ENCODE measurements at places on chromosomes 5 and 9.

GRCh38 chr5:5658226-5658625 lies 235.7 kb downstream of the ICE1 start:
- DNase-seq: no peak

GRCh38 chr5:144429405-144429804 lies 258.7 kb downstream of the KCTD16 start:
- DNase-seq: no peak

DNA sequence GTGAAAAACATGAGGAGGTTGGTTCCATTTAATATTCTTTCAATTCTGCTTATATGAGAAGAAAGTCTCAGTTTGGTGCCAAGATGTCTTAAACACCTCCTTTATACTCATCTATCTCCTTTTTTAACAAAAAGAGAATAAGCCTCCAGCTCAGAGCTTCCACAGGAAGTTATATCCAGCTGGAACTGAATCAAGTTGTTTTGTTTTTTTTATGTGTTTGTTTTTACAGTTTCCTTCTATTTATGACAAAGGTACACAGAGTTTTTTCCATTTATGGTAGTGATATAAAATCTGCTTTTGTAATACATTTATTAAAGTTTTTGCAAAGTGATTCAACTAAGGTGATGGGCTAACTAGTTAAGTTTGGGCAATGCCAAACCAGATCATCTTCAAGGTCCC lies 10.4 kb downstream of the SPARC start:
- no peak for DNase-seq

- DNase-seq: no peak
These were observed 46.6 kb downstream of the COL15A1 start for GRCh38 chr9:98990181-98990870.

DNA sequence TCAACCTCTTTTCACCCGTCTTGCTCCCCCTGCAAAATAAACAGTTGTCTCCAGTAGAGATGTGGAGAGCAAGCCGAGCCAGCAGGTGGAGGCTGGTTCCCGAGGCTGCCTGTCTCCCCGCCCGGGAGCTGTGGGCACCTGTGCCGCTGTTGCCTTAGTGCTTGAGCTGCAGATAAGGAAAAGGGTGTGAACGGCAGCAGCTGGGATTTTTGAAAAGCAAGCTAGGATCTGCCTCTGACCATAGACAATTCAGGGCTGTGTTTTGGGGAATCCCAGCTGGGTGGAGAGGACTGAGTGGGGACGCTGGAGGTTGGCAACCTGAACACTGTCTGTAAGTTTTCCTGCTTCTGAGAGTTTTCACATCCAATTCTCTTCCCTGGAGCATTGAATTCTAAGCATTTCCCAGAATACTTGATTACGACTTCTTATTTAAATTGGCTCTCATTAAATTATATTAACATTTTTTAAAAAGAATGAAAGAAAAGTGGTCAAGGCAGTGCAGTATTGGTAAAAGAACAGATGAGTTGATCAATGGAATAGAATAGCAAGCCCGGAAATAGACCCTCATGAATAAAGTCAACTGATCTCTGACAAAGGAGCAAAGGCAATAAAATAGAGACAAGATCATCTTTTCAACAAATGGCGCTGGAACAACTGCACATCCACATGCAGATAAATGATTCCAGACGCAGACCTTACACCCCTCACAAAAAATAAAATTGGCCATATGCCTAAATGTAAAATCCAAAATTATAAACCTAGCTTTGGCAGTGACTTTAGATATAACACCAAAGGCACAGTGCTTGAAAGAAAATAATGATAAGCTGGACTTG lies 9.7 kb downstream of the WNK2 start:
- DNase-seq: no peak

DNA sequence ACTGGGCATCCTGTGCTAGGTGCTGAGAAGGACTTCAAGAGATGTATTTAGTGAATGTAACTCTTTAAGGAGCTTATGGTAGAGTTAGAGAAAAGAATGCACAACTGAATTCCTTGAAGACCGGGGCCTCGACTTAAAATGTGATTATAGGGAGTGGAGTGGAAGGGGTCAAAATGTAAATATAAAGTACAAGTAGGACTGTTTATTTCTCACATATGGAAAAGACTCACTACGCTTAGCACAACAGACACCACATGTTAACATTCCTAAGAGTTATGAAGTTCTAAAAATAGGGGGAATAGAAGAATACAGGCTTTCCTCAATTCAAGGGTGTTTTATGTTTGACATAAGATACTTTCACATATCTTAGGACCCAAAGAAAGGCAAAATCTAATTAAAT lies 117.8 kb upstream of the OSMR start:
- no peak for DNase-seq

- DNase-seq: no peak
These were observed 3.7 kb upstream of the GPX3 start for GRCh38 chr5:151016700-151017099.

- DNase-seq: no peak
These were observed 68.5 kb downstream of the MRPL36 start for GRCh38 chr5:1731091-1731639.

- DNase-seq: no peak
These were observed 121.5 kb downstream of the JMY start for GRCh38 chr5:79357398-79357797.

DNA sequence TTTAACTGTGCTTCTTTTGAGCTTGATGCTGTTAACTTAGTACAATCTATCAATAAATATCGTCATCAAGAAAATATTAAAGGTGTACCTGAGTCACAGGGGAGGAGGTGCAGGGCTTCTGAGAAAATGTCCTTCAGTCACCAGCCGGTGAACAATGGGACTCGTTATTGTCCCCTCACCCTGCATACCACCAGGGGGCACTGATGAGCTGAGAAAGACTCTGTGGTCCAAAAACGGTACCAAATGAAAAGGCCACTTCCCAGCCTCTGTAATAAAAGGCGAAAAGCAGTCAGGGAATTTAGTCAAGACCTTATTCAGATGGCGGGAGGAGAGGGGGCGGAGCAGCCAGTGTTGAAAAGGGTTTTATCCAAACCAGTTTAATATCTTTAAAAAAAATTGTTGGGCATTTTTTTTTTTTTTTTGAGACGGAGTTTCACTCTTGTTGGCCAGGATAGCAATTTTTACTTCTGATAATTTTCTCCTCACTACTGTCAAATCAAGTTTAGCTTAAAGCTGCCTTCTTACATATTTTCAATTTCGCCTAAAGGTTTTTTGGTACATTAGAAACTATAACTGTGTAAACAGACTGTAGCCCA lies 271.9 kb upstream of the ADAMTS16 start:
- peak; percentile 85 for DNase-seq

DNA sequence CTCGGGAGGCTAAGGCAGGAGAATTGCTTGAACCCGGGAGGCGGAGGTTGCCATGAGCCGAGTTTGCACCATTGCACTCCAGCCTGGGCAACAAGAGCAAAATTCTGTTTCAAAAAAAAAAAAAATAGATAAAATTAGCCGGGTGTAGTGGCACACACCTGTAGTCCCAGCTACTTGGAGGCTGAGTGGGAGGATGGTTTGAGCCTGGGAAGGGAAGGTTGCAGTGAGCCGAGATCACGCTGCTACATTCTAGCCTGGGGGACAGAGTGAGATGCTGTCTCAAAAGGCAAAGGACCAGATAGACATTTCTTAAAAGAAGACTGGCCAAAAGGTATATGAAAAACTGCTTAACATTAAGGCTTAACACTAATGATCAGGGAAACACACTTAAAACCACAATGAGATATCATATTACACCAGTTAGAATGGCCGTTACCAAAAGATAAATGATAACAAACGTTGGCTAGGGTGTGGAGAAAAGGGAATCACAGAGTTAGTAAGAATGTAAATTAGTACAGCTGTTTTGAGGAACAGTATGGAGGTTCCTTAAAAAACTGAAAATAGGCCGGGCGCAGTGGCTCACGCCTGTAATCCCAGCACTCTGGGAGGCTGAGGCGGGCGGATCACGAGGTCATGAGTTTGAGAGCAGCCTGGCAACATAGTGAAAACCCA lies 10.1 kb upstream of the MARVELD2 start:
- DNase-seq: peak; percentile 7

DNA sequence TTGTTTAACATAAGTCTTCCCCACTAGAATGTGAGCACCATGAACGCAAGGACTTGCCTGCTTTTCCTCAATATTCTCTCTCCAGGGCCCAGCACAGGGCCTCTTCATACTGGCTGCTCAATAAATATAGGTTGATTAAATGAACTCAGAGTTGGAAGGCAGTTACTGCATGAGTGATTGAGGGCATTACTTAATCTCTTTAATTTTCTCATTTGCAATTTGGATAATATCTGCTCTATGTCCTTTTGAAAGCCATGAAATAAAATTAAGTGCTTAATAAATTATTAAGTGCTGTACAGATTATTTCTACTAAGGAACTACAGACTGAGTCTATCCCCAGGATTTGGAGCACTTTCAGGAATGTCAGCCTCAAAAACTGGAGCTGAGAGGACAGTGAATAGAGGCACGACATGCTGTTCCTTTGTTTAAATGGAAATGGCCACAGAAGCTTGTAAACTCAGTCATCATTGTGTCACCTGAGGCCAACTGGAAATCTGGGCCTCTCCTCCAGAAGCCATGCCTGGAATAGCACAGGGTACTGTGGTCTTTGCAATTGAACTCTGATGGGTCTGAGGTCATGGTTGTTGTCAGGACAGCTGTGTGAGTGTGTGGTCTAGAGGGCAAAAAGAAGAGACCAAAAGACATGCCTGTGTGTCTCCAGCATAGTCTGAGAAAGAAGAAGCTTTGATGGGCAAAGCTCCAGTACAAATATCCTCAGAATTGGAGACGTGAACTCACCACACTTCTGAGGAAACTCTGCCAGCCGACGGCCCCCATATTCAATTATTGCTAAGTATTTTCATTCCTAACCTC lies 86.1 kb downstream of the SH3TC2 start:
- no peak for DNase-seq

GRCh38 chr5:124581738-124582560 lies 164.5 kb downstream of the ZNF608 start:
- DNase-seq: no peak

DNA sequence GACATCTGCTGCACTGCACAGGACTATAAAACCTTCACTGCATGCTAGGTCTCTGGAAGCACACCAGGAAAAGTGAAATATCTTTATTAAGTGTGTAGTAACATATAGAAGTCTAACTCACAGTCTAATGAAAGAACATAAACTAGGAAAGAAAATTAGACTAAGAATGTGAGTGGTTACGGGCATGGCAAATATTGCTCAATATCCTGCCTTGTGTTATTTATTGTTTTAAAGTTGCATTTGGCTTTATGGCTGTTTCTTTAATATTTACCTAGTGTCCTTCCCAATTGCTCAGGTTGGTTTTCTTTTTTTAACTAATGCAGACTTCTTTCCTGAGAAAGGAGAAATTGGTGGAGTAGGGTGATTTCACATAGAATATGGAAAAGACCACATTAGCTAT lies 342.4 kb downstream of the KIAA0825 start:
- DNase-seq: no peak

DNA sequence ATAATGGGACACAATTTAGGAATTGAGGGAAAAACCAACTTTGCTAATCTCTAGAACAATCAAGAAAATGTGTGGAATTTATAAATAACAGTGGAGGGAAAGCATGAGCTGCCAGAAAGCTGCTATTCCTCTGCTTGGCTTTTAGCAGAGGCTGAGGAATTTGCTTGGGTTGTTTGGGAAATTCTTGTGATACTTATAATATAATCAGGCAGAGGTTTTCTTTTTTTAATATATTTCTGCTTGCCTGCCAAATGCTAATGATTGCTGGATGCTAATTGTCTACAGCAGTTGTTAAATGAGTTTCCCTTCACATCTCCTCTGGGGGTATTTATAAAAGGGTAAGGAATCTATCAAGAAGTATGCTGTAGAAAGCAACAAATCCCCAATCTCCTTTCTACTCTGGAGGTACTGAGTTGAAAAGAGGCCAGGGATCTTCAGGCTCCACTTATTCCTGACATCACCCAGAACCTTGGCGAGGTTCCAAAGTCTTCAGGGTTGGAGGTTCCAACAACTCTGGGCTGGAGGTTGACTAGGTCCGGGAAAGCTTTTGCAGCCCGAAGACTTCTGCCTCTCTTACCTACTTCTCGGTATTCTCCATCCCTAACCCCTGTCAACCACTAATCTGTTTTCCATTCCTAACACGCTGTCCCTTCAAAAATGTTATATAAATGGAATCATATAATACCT lies 60.4 kb upstream of the TMED7 start:
- DNase-seq: no peak

- no peak for DNase-seq
These were observed 136.3 kb upstream of the ASTN2 start for GRCh38 chr9:117551171-117551570.

GRCh38 chr5:132063090-132063911 lies 2.8 kb downstream of the IL3 start:
- DNase-seq: peak; percentile 85

- no peak for DNase-seq
These were observed 38.9 kb upstream of the FAM174A start for GRCh38 chr5:100496296-100496695.

GRCh38 chr9:101445353-101446029 lies 9.9 kb upstream of the ALDOB start:
- DNase-seq: no peak

- DNase-seq: peak; percentile 78
These were observed 40.4 kb upstream of the GADD45G start for GRCh38 chr9:89564346-89564878.

GRCh38 chr9:31255211-31255610 lies 1129.2 kb upstream of the ACO1 start:
- DNase-seq: no peak

DNA sequence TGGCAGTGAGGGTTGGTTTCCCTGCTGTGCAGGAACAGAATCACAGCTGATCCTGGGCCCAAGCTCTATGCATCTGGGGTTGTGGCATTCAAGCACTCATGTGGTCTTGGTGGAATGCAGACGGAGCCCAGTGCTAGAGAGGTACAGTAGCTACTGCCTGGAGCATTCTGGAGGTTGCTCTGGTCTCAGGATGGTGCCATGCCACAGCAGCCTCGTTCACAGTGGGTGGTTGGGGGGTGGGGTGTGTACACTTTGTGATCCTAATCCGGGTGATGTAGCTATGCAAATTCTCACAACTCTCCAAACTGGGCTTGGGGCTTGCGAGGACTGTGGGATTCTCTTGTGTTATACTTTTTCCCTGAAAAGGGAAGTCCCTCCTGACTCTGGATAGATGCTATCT lies 45.2 kb downstream of the FGD3 start:
- DNase-seq: no peak

DNA sequence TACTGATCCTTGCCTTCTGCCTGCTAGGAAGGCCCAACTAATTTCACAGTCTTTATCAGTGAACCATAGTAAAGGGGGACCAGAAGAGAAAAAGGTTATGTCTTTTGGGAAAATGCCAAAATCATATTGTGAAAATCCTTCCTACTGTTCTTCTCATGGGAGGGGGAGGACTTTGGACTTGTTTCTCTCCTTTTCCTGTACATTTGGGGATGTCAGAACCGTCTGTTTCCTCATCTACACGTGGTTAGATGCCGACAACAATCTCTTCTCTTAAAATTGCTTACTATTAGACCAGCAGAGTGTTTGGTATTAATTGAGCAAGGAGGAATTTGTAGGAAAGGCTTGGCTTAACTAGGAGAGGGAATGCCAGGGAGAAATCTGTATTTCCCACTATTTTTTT lies 77.2 kb downstream of the TMC1 start:
- DNase-seq: no peak
